Mucosa of gallbladder (tissue), 1 donor: ENCODE measurements at places on chromosomes 6 and 20.

DNA sequence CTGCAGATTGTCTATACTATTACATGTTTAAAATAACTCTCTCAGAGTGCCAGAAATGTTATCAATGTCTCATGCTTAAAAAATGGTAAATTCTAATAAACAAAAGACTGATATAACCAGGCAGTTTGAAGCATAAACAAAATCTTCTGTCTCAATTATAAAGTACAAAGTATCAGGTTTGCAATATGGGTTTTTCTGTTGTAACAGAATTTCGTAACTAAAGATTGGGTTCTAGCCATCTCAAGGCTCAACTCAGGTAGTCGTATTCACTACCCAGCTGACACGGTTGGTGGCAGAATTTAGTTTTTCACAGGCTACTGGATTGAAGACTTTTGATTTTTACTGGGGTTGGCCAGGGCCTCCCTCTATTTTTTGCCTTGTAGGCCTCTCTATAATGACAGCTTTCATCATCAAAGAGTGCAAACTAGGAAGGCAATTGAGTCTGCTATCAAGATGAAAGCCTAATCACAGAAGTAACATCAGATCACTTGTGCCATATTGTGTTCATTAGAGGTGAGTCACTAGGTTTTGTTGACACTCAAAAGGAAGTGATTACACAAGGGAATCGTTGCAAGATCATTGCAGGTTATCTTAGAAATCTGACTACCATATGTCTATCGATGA lies 3.6 kb downstream of the CYP39A1 start:
- no peak for DNase-seq

- DNase-seq, result no peak
These were observed 68.2 kb downstream of the KHDC1L start for GRCh38 chr6:73156793-73157767.

DNA sequence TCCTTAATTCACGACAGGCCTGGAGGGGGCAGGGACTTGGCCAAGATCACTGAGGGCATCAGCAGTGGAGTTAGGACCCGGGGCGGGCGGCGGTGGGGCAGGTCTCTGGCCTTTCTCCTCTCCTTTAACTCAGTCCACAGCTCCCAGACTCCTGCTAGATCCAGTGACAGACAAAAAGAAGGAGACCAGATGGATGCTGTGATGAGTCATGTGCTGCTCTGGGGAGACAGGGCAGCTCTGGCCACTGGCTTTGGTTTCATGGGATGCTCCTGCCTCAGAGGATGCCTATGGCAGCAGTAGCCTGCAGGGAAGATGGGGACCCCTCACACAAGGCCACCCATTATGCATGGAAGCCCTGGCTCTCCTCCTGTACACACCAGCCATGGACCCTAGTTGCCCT lies 20.5 kb downstream of the EPB41L1 start:
- no peak for DNase-seq

DNA sequence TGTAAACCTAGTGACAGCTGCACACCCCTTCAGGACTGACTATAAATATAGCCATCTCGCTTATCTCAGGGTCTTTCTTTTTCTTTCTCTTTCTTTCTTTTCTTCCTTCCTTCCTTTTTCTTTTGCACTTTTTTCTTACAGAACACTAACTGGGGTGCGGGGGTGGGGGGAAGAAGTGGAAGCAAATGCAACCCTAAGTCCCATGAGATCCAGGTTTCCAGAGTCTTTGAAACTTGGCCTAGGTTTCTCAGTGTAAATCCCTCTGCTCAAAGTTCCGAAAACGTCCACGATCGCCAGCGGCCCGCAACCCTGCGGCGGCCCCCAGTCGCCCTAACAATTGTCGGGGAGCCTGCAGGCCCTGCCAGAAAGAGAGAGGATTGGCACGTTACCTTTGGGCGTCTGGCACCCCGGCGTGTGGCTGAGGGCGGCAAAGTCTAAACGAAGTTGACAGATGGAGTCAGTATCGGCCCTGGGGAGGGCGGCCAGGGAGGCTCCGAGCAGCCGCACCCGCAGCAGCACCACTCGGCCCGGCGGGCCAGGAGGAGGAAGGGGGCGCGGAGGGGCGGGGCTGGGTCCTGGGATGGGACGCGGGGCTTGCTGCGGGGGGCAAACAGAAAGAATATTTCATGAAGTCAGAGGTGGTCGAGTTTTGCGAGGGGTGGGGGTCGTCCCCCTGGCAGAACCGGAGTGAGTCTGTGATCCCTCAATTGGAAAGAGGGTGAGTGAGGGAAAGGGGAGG lies 577 bp upstream of the FOXF2 start:
- no peak for DNase-seq

DNA sequence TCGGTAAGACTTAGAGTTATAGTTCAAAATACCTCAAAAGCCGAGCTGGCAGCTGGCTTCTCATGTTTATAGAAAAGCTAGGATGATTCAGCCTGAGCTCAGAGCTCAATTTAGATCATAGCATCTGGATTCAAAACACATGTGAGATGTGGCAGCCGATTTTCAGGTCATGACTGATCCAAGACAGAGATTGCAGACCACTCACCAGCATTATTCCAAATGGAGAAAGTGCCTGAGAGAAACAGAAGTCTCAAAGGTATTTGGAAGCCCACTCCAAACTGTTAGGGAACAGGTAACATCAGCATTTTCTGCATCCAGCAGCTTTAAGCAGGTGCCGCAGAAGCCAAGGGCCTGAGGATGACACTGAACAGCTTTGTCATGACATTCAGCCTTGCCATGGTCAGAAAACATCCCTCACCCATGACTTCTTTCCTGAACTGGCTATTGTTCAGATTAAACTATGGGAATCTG lies 102.2 kb downstream of the BACH2 start:
- DNase-seq, result no peak

DNA sequence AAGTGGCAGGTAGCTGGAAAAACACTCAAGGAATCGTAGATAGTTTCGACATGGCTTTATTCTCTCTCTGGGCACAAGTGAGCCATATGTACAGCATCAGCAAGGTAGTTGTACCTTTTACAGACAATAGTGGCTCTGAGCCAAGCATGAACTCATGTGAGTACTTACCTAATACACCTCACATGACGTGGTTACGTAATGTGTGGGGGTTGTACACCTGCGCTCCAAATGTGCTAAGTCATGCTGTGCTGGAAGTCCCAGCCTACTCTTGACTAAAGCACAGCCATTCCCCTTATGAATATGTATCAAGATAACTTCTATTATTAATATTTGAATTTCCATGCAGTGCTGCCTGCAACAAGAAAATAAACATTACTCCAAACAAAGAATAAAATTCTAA lies 78.8 kb upstream of the HMGN3 start:
- DNase-seq, result no peak

- DNase-seq, result no peak
These were observed 39.5 kb downstream of the DCBLD1 start for GRCh38 chr6:117521791-117522502.

- DNase-seq, result no peak
These were observed 5.0 kb upstream of the CPNE1 start for GRCh38 chr20:35669681-35670080.

GRCh38 chr20:39395478-39396291 lies 433.5 kb downstream of the DHX35 start:
- no peak for DNase-seq

DNA sequence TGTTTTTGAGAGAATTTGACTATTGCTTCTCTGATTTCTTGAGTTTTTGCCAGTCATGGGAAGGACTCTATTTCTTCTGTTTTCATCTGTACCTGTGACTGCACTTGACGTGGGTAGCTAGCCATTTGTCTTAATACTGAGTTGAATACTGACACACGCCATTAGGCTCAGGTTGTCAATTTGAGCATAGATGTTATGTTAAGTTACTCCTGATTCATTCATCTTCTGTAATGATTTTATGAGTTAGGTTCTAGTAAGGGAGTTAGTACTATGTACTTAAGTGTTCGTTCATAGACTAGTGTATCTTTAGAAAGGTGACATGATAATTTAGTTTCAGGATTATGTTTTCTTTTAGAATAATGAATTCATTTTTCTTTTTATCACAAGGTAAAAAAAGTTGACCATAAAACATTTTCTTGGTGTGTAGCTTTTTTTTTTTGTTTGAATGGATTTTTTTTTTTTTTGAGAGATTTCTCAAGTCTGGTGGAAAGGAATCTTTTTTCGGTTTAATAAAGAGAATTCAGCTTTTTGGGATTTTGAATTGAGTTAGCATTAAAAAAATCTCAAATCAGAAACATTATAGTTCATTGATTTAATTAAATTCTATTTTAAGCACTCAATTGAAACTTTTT lies 1.7 kb downstream of the AFDN start:
- DNase-seq, result no peak

- no peak for DNase-seq
These were observed 46.0 kb upstream of the VSX1 start for GRCh38 chr20:25127761-25128537.

- no peak for DNase-seq
These were observed 15.7 kb downstream of the ATP9A start for GRCh38 chr20:51752343-51752951.

DNA sequence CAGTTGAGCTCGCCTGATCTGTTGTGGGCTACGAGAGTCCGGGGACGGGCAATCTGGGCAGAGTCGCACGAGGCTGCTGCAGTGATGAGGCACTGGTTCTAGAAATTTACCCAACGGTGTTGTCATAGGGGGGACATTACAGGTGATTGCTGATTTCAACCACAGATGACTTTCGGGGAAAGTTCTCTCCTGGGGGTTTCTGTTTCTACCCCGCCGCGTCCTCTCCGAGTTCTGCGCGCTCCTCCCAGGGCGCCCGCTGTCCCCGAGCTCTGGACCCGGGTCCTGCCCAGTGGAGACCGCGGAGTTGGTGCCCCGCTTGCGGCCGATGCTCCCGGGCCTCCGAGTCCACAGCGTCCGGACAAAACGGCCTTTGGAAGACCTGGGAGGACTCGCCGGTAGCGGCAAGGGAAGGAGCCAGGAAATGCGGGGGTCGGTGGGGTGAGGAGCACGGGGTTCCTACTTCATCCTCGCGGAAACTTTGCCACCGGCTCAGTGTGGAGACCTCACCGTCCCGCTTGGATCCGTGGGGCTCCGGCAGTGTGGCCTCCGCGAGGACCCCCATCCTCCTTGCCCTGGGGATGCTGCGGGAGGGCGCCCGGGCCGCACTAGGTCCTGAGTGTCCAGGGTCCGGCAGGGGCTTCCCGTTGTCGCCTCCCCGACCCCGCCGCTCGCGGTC lies 12.3 kb upstream of the RAET1L start:
- no peak for DNase-seq

GRCh38 chr6:21437581-21437980 lies 156.0 kb upstream of the SOX4 start:
- no peak for DNase-seq

GRCh38 chr6:34304164-34304563 lies 55.4 kb upstream of the SMIM29 start:
- DNase-seq, result no peak

- DNase-seq, result peak; percentile 47
These were observed 23.8 kb upstream of the FAM50B start for GRCh38 chr6:3825331-3825831.

- DNase-seq, result no peak
These were observed 98.4 kb downstream of the DLGAP4 start for GRCh38 chr20:36404435-36404978.

- peak; percentile 5 for DNase-seq
These were observed 85.2 kb downstream of the DLL1 start for GRCh38 chr6:170205534-170206316.

DNA sequence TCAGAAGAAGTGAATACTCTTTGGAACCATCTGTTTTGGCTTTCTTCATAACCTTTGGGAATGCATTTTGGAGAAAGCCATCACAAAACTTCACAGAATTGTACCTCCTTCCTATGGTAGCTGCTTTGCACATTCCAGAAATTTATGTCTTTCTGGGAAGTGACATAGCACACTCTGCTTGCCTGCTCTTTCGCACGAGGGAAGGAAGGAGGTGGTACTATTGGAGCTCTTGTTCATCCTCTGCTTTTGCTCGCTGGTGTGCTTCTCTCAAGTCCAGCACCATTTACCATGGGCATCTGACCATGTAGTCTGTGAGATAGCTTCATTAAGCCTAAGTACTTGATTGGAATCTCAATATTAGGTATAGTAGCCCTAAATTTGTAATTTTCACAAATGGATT lies 473.3 kb upstream of the SLC35B3 start:
- DNase-seq, result no peak

GRCh38 chr20:31827059-31827458 lies 7.9 kb downstream of the MYLK2 start:
- DNase-seq, result no peak

DNA sequence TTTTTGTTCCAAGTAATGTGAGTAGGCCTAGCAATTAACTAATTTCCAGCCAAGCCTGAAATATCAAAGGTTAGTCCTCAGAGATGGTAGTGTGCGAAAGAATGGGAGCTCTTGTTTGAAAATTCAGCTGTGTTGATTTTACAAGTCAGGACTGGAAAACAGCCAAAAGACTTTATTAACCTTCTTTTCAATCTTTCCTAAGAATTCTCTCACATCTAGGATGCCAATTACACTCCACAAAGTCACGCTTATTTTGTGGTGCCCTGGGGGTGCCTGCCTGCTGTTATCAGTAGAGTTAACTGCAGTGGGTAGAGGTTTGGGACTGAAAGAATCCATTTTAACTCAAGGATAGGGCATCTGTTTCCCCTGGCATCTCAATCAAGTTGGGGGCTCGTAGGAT lies 30.7 kb upstream of the MAP3K4 start:
- no peak for DNase-seq

DNA sequence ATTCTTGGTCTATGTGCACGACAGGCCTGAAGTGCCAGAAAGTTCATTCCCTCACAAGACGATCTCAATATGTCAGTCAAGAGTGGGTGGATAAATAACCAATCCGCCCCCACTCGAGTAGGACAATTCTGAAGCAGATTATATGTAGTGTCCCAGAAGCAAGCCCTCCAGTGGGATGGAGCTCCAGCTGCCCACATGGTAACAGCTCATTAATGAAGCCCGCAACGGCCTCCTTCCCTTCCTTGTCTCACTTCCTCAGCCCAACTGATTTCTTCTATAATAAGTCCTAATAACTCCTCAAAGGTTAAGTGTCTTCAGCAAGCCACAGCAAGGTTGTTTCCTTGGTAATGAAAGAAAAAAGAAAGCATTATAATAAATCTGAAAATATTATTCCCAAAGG lies 82.1 kb upstream of the F13A1 start:
- DNase-seq, result no peak

- DNase-seq, result no peak
These were observed 14.9 kb downstream of the KCNQ5 start for GRCh38 chr6:72636786-72637185.

- no peak for DNase-seq
These were observed 71.1 kb upstream of the THEMIS start for GRCh38 chr6:127971945-127972391.

DNA sequence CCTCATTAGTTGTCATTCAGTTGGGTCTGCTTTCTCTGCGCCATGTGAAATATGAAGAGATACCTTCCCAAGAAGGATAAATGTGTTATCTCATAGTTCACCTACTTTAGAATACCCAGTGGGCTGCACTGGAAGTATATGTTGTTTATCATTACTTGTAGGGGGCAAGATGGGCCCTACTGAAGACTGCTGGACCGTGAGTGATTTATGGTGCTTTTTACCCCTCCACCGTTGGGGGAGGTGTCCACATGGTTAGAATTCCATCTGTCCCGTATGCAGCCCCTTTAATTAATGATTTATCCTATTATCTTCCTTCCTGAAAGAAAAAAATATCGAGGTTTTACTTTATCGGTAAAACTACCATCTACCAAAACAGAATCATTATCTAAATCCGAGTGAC lies 97.0 kb downstream of the TSHZ2 start:
- no peak for DNase-seq
